ENCODE measurements at places on chromosomes 6 and 20.

DNA sequence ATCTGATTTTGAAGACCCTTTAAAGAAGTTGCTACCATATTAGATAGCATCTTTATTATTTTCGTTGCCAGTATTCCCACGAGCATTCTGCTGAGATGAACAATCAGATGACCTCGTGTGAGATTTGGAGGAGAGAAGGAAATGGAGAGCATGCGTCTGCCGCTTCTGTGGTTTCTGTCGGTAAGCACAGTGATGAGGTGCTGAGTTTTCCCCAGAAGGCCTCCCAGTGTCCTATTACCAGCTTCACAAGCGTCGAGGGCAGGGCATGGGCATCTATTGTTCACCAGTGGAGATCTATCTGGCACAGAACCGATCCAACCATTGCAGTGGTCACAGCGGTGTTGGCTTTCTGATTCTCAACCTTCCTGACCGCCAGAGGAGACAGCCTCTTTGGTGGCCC, 29.4 kb downstream of the TRAF3IP2 start:
- H3K4me1 ChIP-seq, result peaks cover 22% of the 10 kb centered on the region
- peaks cover 25% of the 10 kb centered on the region for H3K36me3 ChIP-seq
- H3K27ac ChIP-seq, result peak overlapping the region; percentile 55
- DNase-seq, result no peak
- H3K27me3 ChIP-seq, result no peaks in the 10 kb centered on the region

- DNase-seq, result no peak
- H3K27me3 ChIP-seq, result peaks cover 4% of the 10 kb centered on the region
- H3K4me3 ChIP-seq, result no peak overlapping the region
- H3K27ac ChIP-seq, result no peak overlapping the region
Observed at GRCh38 chr20:5918856-5919625, 31.3 kb downstream of the TRMT6 start.

GRCh38 chr6:79862126-79862525, 85.2 kb downstream of the ELOVL4 start:
- DNase-seq, result no peak
- no peaks in the 10 kb centered on the region for H3K36me3 ChIP-seq
- H3K4me3 ChIP-seq, result no peak overlapping the region
- no peaks in the 10 kb centered on the region for H3K4me1 ChIP-seq
- no peak overlapping the region for H3K27ac ChIP-seq

DNA sequence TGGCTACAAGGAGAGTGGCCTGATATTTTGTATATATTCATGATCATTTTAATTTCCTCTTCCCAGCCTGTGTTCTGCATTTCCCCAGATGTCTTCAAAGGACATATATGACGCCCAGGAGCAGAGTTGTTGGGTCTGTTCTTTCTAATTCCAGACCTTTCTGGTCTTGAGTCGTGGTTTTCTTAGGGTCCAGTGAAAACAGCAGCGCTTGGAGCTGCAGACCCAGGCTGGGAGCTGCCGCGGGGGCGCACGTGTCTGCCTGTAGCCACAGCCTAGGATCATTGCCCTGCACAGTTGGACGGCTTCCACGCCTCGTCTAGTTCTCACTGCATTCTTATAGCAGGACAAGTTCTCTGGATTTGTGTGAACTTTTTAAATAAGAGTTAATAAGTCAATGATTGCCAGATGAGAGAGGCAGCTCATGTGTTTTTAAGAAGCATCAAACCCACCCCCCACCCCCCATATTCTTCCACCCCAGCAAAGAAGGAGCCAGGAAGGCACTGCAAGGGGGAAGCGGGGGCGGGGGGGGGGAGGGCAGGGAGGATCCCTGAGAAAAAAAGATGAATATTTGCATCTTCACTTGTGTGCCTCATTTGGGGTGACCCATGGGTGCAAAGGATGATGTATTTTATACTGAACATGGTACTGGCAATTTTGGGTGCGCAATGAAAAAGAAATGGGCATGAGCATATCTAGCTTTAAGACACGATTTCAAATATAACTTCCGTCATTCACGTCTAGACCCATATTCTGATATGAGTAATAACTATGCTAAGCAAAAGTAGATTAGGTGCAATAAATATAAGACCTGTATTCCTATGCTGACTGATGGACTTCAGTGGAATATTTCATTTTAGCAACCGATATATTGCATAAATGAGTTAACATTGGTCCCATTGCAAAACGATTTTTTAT, 160.0 kb downstream of the TBXT start:
- peaks cover 61% of the 10 kb centered on the region for H3K27me3 ChIP-seq
- no peaks in the 10 kb centered on the region for H3K36me3 ChIP-seq
- DNase-seq, result peak; percentile 82
- peaks cover 40% of the 10 kb centered on the region for H3K4me1 ChIP-seq
- no peak overlapping the region for H3K27ac ChIP-seq

- H3K4me1 ChIP-seq, result no peaks in the 10 kb centered on the region
- no peak overlapping the region for H3K27ac ChIP-seq
- no peak overlapping the region for H3K4me3 ChIP-seq
- no peak for DNase-seq
- H3K36me3 ChIP-seq, result peaks cover 35% of the 10 kb centered on the region
Observed at GRCh38 chr6:160038479-160038878, 69.6 kb downstream of the IGF2R start.
